Uterine smooth muscle cell (primary cell): ENCODE measurements at places on chromosomes 2 and 18. TPM values are rescaled to one million over a fixed set of nuclear protein-coding genes. Genes with fewer than 3 reads are reported as not detected.

Gene OSGEPL1
- 9.4 and 18.6 TPM in 2 replicates for total RNA-seq

Gene TPO
- total RNA-seq = under 0.01 TPM in 1 of 2 replicates, not detected in the other

Gene LIPG
- 18.4 and 29.7 TPM in 2 replicates for total RNA-seq

Gene PROKR1
- not detected in 2 replicates for total RNA-seq

Gene ARHGEF33
- 0.22 and 1.5 TPM in 2 replicates for total RNA-seq

Gene POTEI
- total RNA-seq = not detected in 2 replicates

Gene CCDC88A
- total RNA-seq = 51.7 and 65.6 TPM in 2 replicates

Gene SULT1C2
- total RNA-seq = 0.33 and 0.62 TPM in 2 replicates

Gene KCNE4
- 12.6 and 13.9 TPM in 2 replicates for total RNA-seq

Gene FOXI3
- total RNA-seq = not detected in 2 replicates

Gene CROCC2
- under 0.01 TPM in 1 of 2 replicates, not detected in the other for total RNA-seq

Gene ICOS
- total RNA-seq = not detected in 2 replicates

Gene TUBB8B
- total RNA-seq = not detected in 2 replicates

Gene VIT
- total RNA-seq = 0.37 and 1.5 TPM in 2 replicates

Gene SPHKAP
- total RNA-seq = 1.2 and 4.0 TPM in 2 replicates

Gene GEN1
- 8.1 and 29.0 TPM in 2 replicates for total RNA-seq

Gene POU3F3
- not detected in 2 replicates for total RNA-seq

Gene ALLC
- total RNA-seq = 0.25 TPM in 1 of 2 replicates, not detected in the other

Gene CLEC4F
- total RNA-seq = not detected in 2 replicates

Gene TEX44
- total RNA-seq = not detected in 2 replicates

Gene PRKRA
- 43.6 and 44.8 TPM in 2 replicates for total RNA-seq

Gene CD8B
- total RNA-seq = not detected in 2 replicates

Gene CASP10
- total RNA-seq = 4.5 and 6.1 TPM in 2 replicates

Gene CCBE1
- 13.8 and 21.2 TPM in 2 replicates for total RNA-seq

Gene ABCG5
- not detected in 2 replicates for total RNA-seq

Gene TANC1
- 12.4 and 27.7 TPM in 2 replicates for total RNA-seq

Gene TRAK2
- 63.4 and 68.9 TPM in 2 replicates for total RNA-seq

Gene SF3B1
- 225 and 327 TPM in 2 replicates for total RNA-seq

Gene MYO5B
- total RNA-seq = under 0.01 and 0.11 TPM in 2 replicates

Gene SCG2
- total RNA-seq = 0.44 and 0.50 TPM in 2 replicates

Gene AUP1
- total RNA-seq = 78.6 and 82.2 TPM in 2 replicates

Gene RNF144A
- 12.0 TPM in 2 replicates for total RNA-seq

Gene CD28
- not detected in 2 replicates for total RNA-seq

Gene MAP3K19
- total RNA-seq = not detected in 2 replicates

Gene GCG
- total RNA-seq = not detected in 2 replicates

Gene LYG1
- 0.22 and 0.50 TPM in 2 replicates for total RNA-seq

Gene CSRNP3
- 1.8 and 1.9 TPM in 2 replicates for total RNA-seq

Gene CD207
- total RNA-seq = not detected in 2 replicates

Gene NFATC1
- total RNA-seq = 1.7 and 2.1 TPM in 2 replicates

Gene PRKAG3
- total RNA-seq = not detected in 2 replicates

Gene TNFAIP6
- 67.4 and 190 TPM in 2 replicates for total RNA-seq

Gene VWC2L
- total RNA-seq = under 0.01 TPM in 1 of 2 replicates, not detected in the other

Gene CCDC74B
- 7.5 and 9.8 TPM in 2 replicates for total RNA-seq

Gene AQP12A
- total RNA-seq = not detected in 2 replicates

Gene TWIST2
- 86.7 and 102 TPM in 2 replicates for total RNA-seq
